Gastrocnemius medialis (tissue), 4 donors: ENCODE measurements at places on chromosomes 12 and 14. TPM values are rescaled to one million over a fixed set of nuclear protein-coding genes. Genes with fewer than 3 reads are reported as not detected.

- H3K36me3 ChIP-seq: no peaks in the 10 kb centered on the region
- H3K4me3 ChIP-seq: no peak overlapping the region
- DNase-seq: no peak
- H3K4me1 ChIP-seq: no peaks in the 10 kb centered on the region
- H3K27me3 ChIP-seq: no peaks in the 10 kb centered on the region
These were observed 158.8 kb downstream of the RPAP3 start for GRCh38 chr12:47547077-47547476.

GRCh38 chr12:49334226-49334625 is 2.8 kb downstream of the C1QL4 start:
- DNase-seq: no peak
- peaks cover 55% of the 10 kb centered on the region for H3K27me3 ChIP-seq
- H3K27ac ChIP-seq: no peak overlapping the region

GRCh38 chr12:108495054-108495453 is 20.0 kb upstream of the FICD start:
- no peaks in the 10 kb centered on the region for H3K27me3 ChIP-seq
- H3K27ac ChIP-seq: no peak overlapping the region
- no peak overlapping the region for H3K4me3 ChIP-seq
- no peaks in the 10 kb centered on the region for H3K4me1 ChIP-seq
- DNase-seq: no peak

DNA sequence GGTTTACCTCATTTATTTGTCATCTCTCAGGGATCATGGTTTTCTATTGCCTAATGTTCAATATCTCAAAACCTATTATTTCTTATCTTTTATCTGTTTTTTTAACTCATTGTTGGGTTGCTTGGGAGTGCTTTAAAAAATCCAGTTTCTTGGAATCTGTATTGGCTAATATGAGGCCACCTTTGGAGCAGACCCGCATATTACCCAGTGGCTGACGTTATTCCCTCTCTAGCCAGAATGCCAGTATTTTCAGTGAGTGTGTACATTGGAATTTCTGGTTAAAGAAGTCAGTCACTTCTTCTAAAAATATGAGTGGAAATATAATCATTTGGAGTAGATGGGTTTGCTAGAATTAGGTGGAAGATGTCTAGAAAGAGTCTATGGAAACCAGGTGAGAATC is 38.3 kb downstream of the PRMT8 start:
- no peaks in the 10 kb centered on the region for H3K36me3 ChIP-seq
- no peaks in the 10 kb centered on the region for H3K27me3 ChIP-seq
- no peak overlapping the region for H3K27ac ChIP-seq
- DNase-seq: no peak

- no peak overlapping the region for H3K4me3 ChIP-seq
- no peak for DNase-seq
- no peaks in the 10 kb centered on the region for H3K36me3 ChIP-seq
- H3K4me1 ChIP-seq: no peaks in the 10 kb centered on the region
These were observed 324.1 kb upstream of the DIO3 start for GRCh38 chr14:101237252-101237616.

- DNase-seq: no peak
- peak overlapping the region; percentile 68 for H3K4me3 ChIP-seq
- peak overlapping the region; percentile 84 for H3K27ac ChIP-seq
- H3K4me1 ChIP-seq: peaks cover 7% of the 10 kb centered on the region
- no peaks in the 10 kb centered on the region for H3K27me3 ChIP-seq
These were observed 607 bp downstream of the OS9 start for GRCh38 chr12:57694459-57695019.

GRCh38 chr12:40837891-40838429 is 145.7 kb downstream of the CNTN1 start:
- H3K4me1 ChIP-seq: no peaks in the 10 kb centered on the region
- H3K4me3 ChIP-seq: no peak overlapping the region
- no peaks in the 10 kb centered on the region for H3K36me3 ChIP-seq
- DNase-seq: no peak
- H3K27ac ChIP-seq: no peak overlapping the region

- H3K4me3 ChIP-seq: no peak overlapping the region
- DNase-seq: no peak
- H3K4me1 ChIP-seq: no peaks in the 10 kb centered on the region
- no peaks in the 10 kb centered on the region for H3K36me3 ChIP-seq
These were observed 51.1 kb downstream of the SLC38A1 start for GRCh38 chr12:46217541-46218321.

DNA sequence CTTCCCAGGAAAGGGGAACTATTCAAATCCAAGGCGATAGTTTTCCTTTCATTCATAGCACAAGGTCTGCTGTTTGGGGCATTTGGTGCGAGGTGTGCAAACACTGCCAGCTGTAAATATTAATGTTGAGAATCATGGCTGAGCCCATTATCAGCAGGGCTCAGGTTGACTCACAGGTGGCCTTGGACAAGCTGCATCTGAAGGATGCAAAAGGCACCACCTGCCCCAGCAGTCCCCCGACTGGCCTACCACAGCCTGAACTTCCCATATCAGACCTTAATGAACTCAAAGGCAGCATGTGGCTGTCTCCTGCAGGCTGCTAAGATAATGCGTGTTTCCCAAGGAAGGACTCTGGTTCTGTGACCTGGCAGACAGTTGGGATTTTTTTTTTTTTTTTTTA is 93.3 kb upstream of the MAP1LC3B2 start:
- H3K27me3 ChIP-seq: no peaks in the 10 kb centered on the region
- no peak overlapping the region for H3K27ac ChIP-seq
- H3K4me3 ChIP-seq: no peak overlapping the region
- H3K36me3 ChIP-seq: no peaks in the 10 kb centered on the region
- no peak for DNase-seq
- no peaks in the 10 kb centered on the region for H3K4me1 ChIP-seq

- H3K4me3 ChIP-seq: no peak overlapping the region
- H3K36me3 ChIP-seq: no peaks in the 10 kb centered on the region
- H3K27ac ChIP-seq: no peak overlapping the region
- DNase-seq: no peak
- H3K4me1 ChIP-seq: no peaks in the 10 kb centered on the region
These were observed 157.5 kb upstream of the LRIG3 start for GRCh38 chr12:59077575-59078426.

DNA sequence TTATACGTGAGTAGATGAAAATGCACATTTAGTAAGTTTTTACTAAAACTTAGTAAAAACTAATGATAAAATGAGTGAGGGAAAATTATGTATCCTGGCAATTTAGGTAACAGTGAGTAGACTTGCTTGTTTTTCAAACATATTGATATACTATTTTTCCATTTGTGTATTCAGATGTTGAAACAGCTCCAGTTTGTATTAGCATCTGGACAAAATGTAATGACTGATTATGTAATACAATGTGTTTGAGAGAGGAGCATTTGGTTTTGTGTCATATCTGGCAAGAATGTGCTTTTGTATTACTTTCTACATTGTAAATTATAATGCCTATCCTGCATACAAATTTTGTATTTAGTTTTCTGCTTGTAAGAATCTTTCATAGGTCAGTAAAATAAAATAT is 5.6 kb downstream of the CNOT2 start:
- peaks cover 81% of the 10 kb centered on the region for H3K4me1 ChIP-seq
- no peak for DNase-seq
- H3K4me3 ChIP-seq: no peak overlapping the region

MANSC4 gene
- not detected for total RNA-seq

CMKLR1 gene
- total RNA-seq: 3.5 TPM

ERP27 gene
- not detected for total RNA-seq

SIX4 gene
- 27.8 TPM for total RNA-seq
